ENCODE measurements at places on chromosomes 11 and 22.

DNA sequence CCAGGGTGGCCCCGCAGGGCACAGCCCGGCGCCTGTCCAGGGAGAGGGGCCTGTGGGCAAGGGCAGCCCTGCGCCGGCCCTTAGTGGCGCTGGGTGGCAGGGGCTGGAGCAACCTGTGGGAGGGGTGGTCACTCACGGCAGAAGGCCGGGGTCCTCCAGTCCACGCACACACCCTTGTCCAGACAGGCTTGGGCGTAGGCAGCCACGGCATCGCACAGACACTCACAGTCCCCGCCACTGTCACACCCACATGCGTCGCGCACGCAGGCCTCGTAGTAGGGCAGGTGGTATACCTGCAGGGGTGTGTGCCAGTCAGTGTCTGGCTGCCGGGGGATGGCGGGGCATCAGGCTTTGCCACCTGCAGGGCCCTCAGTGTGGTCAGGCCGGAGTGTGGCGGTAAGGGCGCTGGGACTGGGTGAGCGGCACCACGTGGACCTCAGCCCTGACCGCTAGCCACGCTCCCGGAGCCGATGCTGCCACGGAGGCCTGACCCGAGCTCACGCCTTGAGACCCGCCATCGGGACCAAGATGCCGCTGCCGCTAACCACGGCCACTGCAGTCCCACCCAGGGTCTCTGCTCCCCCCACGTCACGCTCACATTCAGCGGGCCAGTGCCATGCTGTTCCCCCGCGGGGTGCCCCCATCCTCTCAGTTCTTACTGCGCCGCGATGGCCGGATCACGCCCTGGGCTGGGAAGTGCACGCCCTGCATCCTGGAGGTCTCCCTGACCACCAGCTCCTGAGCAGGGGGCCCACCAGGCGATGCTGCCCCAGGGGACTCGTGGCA is 12.5 kb downstream of the MUC6 start:
- DNase-seq: no peak

DNA sequence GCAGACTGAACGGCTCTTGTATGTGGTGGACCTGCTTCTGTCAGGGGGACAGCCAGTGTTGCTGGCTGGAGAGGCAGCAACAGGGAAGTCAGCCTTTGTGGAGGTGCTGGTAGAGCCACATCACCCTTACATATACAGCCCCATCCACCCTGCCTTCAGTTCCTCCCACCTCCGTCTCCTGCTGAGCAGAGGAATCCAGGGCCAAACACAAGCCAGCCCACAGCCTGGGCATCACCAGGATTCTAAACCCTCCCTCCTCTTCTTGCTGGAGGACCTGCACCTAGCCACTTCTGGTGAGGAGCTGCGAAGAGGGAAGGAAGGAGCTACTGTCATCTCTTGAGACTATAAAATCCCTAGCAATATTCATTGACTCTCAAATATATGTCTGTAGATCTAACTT is 51.6 kb downstream of the DNHD1 start:
- DNase-seq: no peak

- no peak for DNase-seq
These were observed 41.3 kb upstream of the HMGXB4 start for GRCh38 chr22:35215993-35216392.

DNA sequence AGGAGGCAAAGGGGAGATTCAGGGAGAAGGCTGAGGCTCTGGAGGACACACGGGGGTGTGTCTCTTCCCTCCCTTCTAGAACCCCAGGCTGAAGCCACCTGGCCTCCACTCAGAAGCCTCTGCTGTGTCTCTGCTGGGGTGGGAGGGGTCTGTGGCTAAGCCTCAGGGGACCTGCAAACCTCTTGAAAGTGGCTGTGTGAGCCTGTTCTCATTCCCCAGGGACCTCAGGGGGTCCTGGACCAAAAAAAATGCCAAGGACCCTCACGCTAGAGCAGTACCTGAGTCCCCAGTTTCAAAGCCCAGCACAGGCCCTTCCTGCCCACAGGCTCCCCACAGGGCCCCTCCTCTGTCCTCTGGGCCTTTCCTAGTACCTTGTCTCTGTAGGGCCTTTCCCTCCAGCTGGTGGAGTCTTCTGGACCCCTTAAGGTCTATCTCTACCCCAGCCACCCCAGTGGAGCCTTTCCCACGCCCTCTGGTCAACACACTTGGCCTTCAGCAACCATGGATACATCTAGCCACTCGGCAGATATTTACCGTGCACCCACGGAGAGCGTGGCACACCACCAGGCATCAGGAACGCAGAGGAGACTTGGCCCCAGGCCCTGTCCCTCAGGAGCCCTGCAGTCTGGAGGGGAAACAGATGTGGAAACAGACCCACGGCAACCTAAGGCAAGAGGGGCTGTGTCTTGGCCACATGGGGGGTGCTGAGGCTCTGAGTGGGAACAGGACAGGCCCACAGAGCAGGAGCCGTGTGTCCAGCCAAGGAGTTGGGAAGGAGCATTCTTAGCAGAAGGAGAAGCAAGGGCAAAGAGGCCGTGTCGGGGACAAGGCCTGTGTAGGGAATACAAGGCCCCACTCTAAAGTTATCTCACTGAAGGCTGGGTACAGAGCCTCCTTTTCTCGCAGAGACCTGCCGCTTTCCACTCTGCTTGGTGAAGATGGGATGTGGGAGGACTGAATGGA is 18.5 kb downstream of the PLA2G6 start:
- DNase-seq: no peak

DNA sequence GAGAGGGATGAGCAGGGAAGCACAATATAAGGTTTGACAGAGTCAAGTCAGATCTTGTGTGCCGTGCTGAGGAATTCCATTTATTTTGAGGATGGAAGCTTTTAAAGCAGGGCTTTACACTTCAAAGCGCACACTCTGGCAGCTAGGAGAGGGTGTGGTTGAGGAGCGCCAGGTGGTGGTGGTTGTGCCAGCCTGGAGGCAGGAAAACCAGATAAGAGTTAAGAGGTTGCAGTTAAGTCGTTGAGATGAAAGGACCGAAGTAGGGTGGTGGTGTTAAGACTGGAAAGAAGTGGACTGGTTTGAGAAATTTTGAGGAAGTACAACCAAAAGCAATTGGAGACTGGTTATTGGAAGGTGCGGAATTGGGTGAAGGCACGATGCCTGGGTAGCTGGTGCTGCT is 231.6 kb upstream of the TBCEL start:
- DNase-seq: no peak

- no peak for DNase-seq
These were observed 517.9 kb upstream of the RAG2 start for GRCh38 chr11:37115963-37116362.

DNA sequence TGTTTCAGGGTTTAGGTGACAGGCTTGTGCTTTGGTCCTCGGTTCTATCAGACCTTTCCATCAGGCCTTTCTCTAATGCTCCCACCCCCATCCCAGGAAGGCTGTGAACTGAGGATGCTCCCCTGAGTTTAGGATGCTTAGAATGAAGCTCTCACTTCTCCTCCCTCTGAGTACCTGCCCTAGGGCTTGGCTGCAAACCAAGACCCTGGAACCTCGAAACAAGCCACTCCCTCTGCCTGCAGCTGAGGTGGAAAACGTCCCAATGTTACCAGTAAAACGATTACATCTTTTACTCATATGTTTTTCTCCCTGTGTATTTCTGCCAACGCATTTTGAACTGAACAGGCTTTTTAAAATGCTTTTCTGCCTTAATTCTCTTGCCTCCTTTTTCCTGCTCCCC is 54.5 kb upstream of the BMAL1 start:
- no peak for DNase-seq

DNA sequence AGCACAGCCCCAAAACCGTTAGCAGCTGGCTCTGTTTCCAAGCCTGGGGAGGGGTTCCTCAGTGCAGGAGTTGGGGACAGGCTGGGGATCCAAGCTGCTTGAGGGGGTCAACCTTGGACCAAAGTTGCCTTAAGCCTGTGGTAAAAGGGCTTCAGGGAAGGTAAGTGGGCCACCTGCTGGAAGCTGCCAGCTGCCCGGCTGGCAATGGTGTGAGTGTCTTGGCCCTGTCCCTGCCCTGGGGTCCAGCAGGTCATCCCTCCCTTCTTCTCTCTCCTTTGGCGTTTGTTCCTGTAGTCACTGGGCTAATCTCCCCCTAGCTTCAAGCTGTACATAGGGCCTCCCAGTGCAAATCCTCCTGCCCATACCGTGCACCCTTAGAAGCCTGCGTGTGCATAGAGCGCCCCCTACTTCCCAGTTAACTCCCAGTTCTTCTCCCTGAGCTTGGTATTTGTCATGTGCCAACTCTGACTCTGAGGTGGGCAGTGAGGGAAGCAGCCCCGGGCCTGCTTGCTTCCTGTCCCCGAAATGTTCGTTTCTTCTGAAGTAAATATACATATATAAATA is 4.4 kb downstream of the TMEM258 start:
- DNase-seq: peak; percentile 74

- no peak for DNase-seq
These were observed 1.4 kb downstream of the MICAL2 start for GRCh38 chr11:12111549-12112520.

GRCh38 chr11:3231851-3232744 is at the start of gene MRGPRE:
Gene MRGPRE (minus strand): TSS chr11:3232417. CDS start chr11:3228799, 3,618 bp downstream.
- no peak for DNase-seq

DNA sequence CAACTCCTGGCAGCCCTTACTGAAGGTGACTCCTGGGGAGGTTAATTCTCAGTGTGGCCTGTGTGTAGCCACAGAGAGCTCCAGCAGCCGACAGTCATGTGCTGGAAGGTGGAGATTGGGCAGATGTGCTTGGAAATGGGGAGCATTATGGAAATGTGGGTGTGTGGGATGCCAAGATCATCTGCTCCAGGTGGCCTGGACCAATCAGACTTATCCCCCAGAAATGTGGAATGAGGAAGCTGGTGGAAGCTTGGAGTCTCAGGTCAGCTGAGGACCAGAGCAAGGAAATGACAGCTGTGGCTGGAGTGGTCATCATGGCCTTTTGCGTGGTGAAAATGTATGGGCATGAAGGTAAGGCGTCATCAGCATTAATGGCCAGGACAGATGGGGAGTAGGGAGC is 234.0 kb downstream of the MIAT start:
- DNase-seq: no peak

- DNase-seq: no peak
These were observed 305.1 kb downstream of the CTTN start for GRCh38 chr11:70703141-70704064.

- DNase-seq: no peak
These were observed 37.2 kb downstream of the GLYATL2 start for GRCh38 chr11:58807343-58807742.

- no peak for DNase-seq
These were observed 10.7 kb downstream of the XNDC1N start for GRCh38 chr11:71917646-71918140.

- no peak for DNase-seq
These were observed 60.2 kb upstream of the CRTAM start for GRCh38 chr11:122778148-122778547.

GRCh38 chr22:29469755-29470154 is 10.3 kb upstream of the NEFH start:
- no peak for DNase-seq

DNA sequence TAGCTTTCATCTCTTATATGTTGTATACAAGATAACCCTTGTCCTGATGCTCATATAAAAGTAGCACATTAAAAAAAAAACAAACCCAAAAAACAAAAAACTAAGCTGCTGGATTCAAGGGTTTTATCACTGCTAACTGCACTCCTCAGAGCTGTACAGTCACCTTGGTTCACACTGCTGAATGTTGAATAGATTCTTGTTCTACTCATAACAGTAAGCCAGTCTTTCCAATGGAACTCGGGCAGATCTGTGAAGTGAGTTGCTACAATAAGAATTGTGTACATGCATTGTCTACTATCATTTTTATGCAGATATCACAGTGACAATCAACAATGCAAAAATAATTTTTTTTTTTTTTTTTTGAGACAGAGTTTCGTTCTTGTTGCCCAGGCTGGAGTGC is 4.7 kb downstream of the HARBI1 start:
- DNase-seq: no peak

- DNase-seq: no peak
These were observed 374.3 kb downstream of the NXPE2 start for GRCh38 chr11:115052601-115053000.

All from D721Med (cell line).